Fibroblast of skin of abdomen (primary cell): ENCODE measurements at places on chromosomes 6 and 20.

DNA sequence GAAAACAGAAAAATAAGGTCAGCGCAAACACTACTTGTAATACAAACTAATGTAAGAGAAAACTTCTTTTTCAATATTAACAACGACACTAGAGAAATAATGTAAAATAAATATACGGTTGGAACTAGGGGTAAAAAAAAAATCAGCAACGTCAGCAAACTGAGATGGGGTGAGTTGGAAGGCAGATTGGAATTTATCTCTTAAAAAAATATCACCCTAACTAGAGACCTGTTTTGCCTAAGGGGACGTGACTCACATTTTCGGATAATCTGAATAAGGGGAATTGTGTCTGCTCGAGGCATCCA lies 705 bp upstream of the UTRN start:
- no peak for DNase-seq

DNA sequence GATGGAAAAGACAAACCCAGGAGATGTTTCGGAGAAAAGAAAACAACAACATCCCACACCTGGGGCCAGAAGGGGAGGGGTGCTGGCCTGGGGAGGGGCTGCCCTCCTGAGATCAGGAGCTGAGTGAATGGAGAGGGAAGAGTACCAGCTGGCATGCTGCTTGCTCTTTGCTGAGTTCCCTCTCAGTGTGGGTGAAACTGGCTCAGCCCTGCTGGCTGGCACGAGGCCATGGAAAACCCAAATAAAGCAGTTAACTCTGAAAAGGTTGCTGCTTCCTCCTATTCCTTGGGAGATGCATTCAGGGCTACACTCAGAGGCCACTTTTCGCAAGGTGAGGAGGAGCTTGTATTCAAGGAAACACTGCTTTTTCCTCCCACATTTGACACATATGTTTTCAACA lies 8.0 kb upstream of the KCNK16 start:
- no peak for DNase-seq

DNA sequence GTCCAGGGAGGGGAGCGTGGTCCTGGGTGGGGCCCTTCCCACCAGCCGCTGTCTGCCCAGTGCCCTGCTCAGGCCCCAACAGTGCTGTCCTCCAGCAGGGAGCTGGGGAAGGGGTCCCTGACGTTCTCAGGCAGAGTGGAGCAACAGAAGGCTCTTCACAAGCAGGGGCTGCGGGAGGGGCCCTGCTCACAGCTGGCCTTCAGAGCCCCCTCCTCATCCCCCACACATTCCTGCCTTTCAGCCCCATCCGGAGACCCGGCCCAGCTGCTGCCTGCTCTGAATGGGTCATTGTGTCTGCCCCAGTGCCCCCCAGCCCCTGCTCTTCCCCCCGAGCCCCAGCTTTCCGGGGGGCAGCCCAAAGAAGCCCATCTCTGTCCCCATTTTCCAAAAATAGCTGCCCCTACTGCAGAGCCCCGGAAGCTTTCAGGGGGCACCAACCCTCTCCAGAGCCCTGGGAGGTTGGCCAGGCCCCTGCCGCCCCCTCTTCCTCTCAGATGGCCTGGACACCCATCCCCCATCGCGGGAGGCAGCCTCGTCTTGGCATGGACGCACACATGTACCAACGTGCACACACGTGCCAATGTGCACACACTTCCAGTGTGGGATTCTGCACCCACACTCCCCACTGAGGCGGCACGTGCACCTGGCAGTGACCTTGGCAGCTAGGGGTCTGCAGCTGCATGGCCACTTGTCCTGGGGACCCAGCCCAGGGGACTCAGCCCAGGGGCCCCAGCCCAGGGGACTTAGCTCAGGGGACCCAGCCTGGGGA lies 3.7 kb downstream of the COL20A1 start:
- DNase-seq, result no peak

GRCh38 chr6:157037165-157037564 lies 260.0 kb downstream of the ARID1B start:
- DNase-seq, result no peak

- no peak for DNase-seq
Measured at GRCh38 chr6:114862819-114863218, 520.0 kb upstream of the HS3ST5 start.

- no peak for DNase-seq
Measured at GRCh38 chr6:17826301-17826700, 119.6 kb upstream of the NUP153 start.

DNA sequence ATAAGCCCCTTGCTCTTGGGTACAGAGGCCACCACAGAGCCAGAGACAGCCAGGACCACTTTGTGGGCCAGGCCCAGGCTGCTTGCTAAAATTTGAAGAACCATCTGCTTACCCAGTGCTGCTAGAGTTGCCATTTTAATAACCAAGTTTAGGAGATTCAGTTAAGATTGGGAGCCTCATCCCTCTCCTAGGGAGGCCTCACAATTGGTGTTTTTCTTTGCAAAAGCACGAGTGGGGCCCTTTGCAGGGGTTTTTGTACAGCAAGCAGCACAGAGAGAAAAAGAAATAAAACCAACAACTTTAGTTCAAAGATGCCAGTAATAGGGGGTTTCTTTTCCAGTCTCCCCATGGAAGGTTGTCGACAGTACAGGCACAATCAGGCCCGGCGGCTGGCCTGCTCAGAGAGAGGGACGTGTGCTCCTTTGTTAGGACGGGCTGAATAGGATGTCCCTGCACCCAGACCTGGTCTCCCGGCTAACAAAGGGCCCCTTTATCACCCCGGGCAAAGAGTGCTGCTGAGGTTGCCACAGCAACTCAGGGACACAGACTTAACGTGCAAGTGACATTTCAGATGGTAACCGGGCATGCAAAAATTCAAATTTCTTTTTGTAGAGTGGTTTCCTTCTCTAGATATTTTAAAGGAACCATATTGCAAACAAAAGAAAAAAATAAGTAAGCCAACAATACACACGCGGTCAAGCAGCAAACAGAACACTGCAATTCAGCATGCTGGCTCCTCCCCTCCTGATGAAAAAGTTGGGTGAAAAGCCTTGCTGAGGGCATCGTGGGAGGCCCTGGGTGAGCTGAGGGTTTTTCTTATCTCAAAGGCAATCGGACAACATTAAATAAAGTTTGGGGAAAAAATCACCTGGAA lies 10.5 kb upstream of the TOX2 start:
- no peak for DNase-seq
